GM23248 (cell line): ENCODE measurements at places on chromosomes 12 and 14.

GRCh38 chr14:90714811-90715210 lies 101.4 kb downstream of the TTC7B start:
- DNase-seq = peak; percentile 65

- no peak for DNase-seq
These were observed 55.9 kb upstream of the GPR68 start for GRCh38 chr14:91300283-91300895.

- DNase-seq = no peak
These were observed 994.7 kb downstream of the VRK1 start for GRCh38 chr14:97791906-97792305.

DNA sequence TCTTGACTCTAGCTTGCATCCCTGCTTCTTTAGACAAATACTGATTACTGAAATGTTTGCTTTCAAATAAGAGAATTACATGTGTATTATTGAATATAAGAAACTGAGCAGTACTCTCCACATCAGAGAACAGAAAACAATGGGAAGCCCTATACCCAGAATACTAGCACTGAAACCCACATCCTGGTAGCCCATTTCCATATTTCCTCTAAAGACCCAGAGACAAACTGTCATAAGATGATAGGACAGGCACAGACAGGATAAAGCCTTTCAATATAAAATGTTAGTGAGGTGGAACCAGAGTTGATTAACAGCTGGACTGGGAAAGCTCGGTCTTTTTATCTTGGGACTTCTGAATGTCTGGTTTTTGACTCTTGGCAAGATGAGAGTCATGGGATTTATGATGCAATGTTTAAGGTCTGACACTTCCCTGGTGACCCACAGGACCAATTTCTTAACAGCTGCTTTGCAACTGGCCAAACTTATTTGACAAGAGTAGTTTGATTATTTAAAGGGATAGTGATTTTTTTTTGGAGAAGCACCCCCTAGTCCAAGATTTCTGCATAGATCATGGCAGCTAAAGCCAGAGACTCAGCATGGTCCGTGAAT lies 166.9 kb upstream of the ATXN7L3B start:
- no peak for DNase-seq

- DNase-seq = peak; percentile 43
These were observed 397.1 kb downstream of the MDGA2 start for GRCh38 chr14:47278233-47278842.

GRCh38 chr14:82710267-82710841 lies 1176.7 kb upstream of the SEL1L start:
- DNase-seq = peak; percentile 55

GRCh38 chr12:109448272-109448671 lies 28.8 kb downstream of the KCTD10 start:
- DNase-seq = no peak

DNA sequence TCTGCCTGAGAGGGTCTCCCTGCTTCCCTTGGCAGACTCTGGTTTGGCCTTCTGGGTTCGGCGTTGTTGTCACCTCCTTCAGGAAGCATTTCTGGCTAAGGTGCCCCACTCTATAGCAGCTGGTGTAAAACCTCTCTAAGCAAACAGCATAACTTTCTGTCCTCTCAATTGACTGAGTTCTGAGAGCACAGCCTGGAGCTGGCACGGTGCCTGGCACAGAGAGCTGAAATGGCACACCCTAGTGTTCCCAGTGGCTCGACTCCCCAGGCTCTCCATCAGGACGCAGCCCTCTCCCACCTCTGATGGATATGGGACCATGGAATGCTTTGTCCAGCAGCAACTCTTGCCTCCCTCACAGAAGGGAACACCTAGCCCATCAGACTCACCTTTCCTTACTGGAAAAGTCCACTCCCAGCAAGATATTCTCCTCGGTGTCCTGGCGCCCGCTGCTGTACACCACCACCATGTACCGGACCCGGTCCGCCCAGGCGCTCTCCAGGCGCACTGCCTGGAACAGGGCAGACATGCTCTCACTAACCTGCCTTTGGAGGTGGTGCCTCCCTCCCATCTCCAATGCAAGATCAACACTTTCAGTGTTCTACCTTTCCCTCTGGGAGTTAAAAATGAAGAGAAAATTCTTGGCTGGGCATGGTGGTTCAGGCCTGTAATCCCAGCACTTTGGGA lies 40.6 kb downstream of the SSH1 start:
- peak; percentile 47 for DNase-seq

- no peak for DNase-seq
These were observed 53.8 kb downstream of the SLC35F4 start for GRCh38 chr14:57811998-57812546.

DNA sequence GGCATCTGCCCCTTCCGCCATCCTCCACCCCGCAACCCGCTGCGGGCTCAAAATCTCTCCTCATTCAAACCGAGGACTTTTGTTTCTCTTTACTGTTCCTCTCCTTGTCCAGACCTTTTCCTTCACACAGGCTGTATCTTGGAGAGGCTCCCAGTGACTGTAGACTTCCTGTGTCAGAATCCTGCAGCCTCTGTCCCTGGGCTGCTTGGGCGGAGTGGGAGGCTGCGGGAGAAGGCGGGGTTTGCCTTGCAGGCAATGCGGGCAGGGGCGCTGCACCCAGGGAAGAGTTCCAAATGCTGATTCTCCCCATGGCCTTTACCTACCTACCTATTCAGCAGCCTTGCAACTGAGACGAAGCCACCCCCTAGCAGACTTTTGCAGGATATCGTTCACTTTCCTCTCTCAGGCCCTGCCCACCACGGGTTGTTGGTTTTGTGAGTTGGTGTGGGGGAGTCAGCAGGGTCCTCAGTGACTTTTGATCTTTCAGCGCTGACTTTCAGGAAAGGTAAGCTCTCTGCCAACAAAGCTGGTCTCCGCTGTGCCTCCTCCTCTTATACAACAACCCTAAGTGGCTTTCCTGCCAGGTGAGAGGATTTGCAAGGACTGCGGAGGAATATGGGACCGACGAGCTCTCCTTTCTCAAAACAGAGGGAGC lies 79.0 kb upstream of the KCNA1 start:
- no peak for DNase-seq

DNA sequence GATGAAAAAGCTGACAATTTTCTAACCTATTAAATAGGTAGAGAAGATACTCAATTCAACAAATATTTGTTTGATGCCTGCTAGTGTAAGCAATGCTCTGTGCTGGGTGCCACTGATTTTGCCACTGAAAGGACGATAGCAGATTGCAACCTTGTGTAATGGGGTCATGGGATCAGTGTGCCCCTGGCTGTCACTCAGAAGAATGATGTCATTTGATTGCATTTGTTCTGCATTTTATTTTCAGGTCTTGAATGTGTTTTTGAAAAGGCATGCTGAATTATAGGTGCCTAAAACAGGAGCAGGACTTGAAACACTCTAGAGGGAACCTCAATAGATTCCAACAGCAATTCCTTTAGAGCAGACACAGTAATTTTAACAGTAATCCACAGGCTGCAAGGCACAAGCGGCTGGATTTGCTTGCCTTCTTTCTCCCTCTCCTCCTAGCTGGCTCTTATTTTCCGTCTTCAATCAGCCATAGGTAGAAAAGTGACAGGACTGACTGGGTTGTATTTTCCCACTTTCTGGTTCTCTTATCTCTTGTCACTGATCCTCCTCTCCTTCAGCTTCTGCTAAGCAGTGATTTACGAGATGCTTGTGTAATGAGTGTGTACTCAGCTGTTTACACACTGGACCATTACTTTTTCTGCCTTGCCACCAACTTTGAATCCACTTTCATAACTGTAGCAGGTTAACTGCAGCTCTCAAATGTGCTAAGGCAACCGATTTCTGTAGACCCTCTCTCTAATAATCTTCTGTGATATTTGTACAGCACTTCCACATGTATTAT lies 4.1 kb downstream of the PLXNC1 start:
- DNase-seq = no peak

- peak; percentile 71 for DNase-seq
These were observed 4.3 kb downstream of the PAPLN start for GRCh38 chr14:73241481-73242165.

DNA sequence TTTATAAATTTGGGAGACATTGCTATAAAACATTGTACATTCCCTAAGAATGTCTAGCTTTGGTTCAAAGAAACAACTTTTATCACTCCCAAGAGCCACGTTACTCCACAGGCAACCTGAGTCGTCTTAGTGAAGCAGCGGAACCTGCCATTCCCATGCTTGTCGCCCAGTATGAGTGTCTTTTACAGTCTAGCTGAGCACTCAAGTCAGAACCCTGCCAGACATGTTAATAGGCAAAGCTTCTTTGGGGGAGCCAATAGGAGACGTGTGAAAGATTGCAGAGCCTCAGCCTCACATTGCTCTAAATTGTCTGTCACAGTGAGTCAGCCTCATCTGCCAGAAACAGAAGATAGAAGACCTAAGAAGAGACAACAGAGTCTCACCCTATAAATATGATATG lies 541.6 kb upstream of the FLRT2 start:
- DNase-seq = no peak

- no peak for DNase-seq
These were observed 178.0 kb upstream of the CAND1 start for GRCh38 chr12:67091204-67091603.

DNA sequence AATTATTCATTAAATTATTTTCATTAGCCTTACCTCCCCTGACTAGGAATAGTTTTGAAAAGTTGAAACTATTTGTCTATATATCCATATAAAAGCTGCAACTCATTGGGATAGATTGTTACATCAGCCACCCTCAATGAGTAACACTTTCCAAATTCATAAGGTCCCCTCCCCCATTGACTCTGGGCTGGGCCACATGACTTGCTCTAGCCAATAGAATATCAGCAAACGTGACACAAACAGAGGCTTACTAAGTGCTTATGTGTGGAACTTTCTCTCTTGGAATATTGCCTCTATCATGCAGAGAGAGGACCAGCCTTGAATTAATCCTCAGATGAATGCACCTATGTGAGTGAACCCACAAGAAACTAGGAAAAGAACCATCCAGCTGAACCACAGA lies 213.7 kb downstream of the CCDC59 start:
- DNase-seq = peak; percentile 3

DNA sequence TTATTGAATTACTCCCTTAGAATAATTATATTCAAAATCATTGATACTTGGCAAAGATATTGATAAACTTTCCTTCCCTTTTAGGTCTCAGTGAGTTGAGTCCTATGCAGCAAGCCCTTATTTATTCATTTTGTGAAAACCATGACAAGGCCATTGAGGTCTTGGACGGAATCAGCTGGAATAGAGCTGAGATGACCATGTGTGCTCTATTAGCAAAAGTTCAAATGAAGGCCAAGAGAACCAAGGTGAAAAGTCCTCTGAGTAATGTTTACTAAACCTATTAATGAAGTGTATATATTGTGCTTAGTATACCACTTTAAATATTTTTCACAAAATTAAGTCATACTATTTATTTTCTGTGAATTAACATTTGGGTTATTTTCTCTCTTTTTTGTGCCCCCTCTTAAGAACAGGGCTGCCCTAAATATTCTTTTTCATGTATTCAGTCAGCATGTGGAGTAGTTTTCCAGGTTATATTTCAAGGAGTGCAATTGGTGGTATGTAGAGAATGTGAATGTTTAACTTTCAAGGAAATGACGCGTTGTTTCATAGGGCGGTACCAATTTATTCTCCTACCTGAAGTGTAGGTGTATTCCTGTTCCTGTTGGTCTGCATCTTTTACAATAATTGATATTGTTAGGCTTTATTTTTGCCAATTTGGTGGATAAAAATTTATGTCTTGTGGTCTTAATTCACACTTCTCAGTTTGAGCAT lies 201.4 kb downstream of the TTC6 start:
- no peak for DNase-seq

DNA sequence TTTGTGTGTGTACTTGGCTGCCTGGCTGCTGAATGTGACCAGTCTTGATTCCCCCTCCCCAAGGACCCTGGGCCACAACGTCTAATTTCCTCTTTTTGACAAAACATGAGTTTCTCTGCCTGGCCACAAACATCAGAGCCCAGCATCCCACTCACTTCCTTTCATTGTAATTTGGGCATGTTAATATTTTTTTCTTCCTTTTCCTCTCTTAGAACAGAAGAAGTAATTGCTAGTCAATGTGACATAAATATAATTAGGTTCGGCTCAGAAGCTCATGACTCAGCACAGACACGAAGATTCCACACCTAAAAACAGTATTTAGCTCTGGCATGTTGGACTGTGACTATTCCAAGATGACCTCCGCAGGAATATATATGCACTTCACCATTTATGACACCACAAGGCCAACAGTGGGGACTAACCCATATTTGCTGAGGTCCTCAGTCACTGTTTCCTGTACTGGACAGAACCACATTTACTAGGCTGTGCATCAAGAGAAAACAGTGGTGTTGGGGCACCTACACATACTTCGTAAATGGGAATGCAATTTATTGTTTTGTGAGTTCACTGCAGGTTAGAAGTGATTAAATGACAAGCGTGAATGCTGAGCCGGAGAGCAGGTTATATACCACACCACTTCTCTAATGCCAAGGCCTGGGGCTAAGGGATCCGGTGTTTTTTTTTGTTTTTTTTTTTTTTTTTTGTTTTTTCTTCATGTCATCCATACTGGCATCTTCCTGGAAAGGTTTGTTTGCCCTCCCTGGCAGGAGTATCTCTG lies 4.2 kb downstream of the GSG1 start:
- DNase-seq = peak; percentile 73

- DNase-seq = no peak
These were observed 26.5 kb downstream of the CRACR2A start for GRCh38 chr12:3726456-3726855.

- peak; percentile 11 for DNase-seq
These were observed at the start of gene SERPINA5 for GRCh38 chr14:94581127-94581999. Gene SERPINA5, plus strand, starts transcription at chr14:94581426. Its CDS starts 5,937 bp downstream, at chr14:94587363.

GRCh38 chr12:94495445-94496115 lies 35.9 kb upstream of the CEP83 start:
- DNase-seq = no peak

DNA sequence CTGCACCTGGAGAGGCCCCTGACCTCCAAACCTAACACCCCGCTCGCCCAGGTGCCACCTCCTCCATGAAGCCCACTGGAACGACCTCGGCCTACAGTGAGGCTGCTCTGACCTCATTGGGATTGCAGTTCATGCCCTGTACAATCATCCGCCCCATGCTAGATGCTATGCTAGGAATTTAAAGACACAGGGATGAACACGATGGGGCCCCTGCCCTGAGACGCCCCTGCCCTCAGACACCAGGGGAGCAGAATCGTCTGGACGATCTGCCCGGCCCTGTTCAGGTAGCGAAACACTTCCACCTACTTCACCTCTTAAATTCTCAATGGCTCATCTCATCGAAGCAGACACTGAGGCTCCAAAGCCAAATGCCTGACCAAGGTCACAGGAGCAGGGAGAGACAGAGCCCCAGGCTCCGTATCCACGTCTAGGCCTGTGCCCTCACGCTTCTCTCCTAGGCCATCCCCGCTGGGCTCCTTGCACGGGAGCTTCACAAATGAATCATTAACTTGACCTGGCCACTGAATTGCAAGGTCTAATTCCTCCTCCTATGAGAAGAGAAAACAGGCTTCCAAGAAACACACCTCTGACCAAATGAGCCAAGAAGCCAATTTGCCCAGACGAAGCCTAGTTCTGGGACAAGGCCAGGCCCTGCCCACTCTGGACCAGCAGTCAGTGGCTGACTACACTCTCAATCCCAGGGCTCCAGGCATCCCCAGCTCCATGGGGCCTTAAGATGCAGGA lies 35.2 kb downstream of the SCARB1 start:
- DNase-seq = peak; percentile 79

DNA sequence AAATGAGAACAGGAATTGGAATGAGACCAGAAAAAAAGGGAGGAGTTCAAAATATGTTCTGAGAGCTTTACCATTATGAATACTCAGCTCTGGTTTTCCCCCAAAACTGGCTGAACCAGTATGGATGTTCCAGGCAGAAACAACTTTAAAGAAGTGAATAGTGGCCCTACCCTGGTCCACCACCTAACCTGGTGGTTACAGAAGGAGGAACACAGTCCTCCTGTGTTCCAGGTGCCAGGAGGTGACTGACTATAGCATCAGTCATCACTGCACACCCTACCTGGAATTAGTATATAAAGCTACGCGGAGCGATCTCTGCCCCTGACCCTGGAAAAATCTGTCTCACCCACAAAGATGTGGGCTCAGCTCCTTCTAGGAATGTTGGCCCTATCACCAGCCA lies at the start of gene A2ML1:
Gene A2ML1, plus strand, starts transcription at position 324 of the 400 bp plus-strand sequence. Its CDS starts 31 bp downstream, at position 355.
- no peak for DNase-seq
